Subcutaneous preadipocyte (primary cell): ENCODE measurements at places on chromosomes 11 and 22. TPM values are rescaled to one million over a fixed set of nuclear protein-coding genes. Genes with fewer than 3 reads are reported as not detected.

Gene SLCO2B1
- total RNA-seq, result 0.59 TPM in 1 of 2 replicates, not detected in the other

Gene SHISAL1
- total RNA-seq, result 0.37 and 1.4 TPM in 2 replicates

Gene CYTH4
- under 0.01 and 0.59 TPM in 2 replicates for total RNA-seq

Gene LRRC56
- total RNA-seq, result 0.20 and 0.37 TPM in 2 replicates

Gene POU2F3
- under 0.01 and 0.20 TPM in 2 replicates for total RNA-seq

Gene RTN4R
- total RNA-seq, result 0.59 TPM in 1 of 2 replicates, not detected in the other

Gene PHF21B
- total RNA-seq, result 0.20 TPM in 1 of 2 replicates, not detected in the other

Gene TRIM64
- not detected in 2 replicates for total RNA-seq

Gene GANAB
- 178 and 191 TPM in 2 replicates for total RNA-seq
